ENCODE measurements at places on chromosomes 1 and 21. TPM values are rescaled to one million over a fixed set of nuclear protein-coding genes. Genes with fewer than 3 reads are reported as not detected.

FCRL4 gene
- total RNA-seq: not detected

OR2L8 gene
- total RNA-seq: not detected

PIP5K1A gene
- total RNA-seq: 85.3 TPM

CELA3B gene
- total RNA-seq: not detected

DEPDC1 gene
- total RNA-seq: 49.6 TPM

S100A8 gene
- total RNA-seq: not detected

RYR2 gene
- total RNA-seq: not detected

ADARB1 gene
- 20.5 TPM for total RNA-seq

S100A5 gene
- not detected for total RNA-seq

PRDM2 gene
- total RNA-seq: 109 TPM

OR2T2 gene
- not detected for total RNA-seq

LCA5L gene
- total RNA-seq: 1.8 TPM

FCRLA gene
- total RNA-seq: 409 TPM

TRAF3IP3 gene
- total RNA-seq: 53.6 TPM

WNT9A gene
- not detected for total RNA-seq

ACTA1 gene
- total RNA-seq: not detected

IL19 gene
- not detected for total RNA-seq

ST6GALNAC5 gene
- not detected for total RNA-seq

PYHIN1 gene
- 18.2 TPM for total RNA-seq
